Germinal center (tissue), 1 donor: ENCODE measurements at places on chromosomes 6 and 20.

- DNase-seq: no peak
These were observed 187.7 kb downstream of the TRIM27 start for GRCh38 chr6:28736121-28736520.

GRCh38 chr6:121896363-121896762 is 460.9 kb downstream of the GJA1 start:
- no peak for DNase-seq

DNA sequence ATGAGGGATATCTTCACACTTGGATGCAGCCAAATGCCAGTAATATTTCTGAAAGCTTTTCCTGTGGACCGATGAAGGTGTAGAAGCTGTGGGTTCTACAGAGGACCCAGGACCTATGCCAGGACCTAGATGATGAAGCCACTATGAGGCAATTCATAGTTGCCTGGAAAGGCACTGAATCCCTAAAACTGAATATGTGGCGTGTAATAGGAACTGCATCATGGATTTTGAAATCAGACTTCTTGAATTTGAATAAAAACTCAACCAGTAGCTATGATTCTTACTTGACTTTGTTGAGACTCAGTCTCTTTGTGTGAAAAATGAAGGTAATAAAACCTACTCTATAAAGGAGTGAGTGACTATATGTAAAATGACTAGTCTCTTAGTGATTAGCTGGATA is 89.9 kb upstream of the SGK1 start:
- DNase-seq: no peak

GRCh38 chr6:82066991-82067411 is 180.5 kb downstream of the IBTK start:
- no peak for DNase-seq

DNA sequence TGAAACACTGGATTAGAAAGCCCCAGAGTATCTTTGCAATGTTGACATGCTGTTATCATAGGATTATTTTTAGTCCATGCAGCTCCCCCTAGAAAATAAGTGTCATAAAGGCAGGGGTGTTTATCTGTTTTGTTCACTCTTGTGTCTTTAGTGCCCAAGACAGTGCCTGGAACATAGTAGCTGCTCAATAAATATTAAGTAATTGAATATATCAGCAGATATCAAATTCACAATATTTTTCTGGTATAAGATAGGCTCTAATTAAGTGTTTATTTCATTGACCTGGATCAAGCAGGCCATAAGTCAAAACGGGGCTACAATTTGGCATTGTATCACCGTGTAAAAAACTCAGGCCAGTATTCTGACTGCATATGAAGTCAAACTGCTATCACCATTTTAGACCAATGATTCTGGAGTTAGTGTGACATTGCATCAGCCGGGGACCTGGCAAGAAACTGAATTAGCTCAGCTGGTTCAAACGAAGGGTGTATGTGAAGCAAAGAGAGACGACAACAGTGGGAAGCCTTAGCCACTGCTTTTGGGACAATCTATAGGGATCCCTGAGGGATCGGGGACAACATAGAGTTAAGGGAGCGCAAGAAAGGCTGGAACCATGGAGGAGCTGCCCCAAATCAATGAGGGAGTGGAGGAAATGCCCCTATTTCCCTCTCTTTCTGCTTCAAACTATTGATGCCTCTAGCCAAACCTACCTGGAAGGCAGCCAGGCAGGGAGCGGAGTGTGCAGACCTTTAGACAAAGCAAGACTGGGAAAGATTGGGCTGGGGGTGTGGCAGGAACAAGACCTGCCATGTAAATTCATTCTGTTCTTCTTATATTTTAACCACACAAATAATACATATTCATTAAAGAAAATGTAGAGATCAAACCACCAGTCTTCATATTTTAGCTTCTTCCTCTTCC is 112.2 kb downstream of the PLEKHG1 start:
- no peak for DNase-seq

- no peak for DNase-seq
These were observed 67.7 kb downstream of the KIF6 start for GRCh38 chr6:39657355-39658135.

DNA sequence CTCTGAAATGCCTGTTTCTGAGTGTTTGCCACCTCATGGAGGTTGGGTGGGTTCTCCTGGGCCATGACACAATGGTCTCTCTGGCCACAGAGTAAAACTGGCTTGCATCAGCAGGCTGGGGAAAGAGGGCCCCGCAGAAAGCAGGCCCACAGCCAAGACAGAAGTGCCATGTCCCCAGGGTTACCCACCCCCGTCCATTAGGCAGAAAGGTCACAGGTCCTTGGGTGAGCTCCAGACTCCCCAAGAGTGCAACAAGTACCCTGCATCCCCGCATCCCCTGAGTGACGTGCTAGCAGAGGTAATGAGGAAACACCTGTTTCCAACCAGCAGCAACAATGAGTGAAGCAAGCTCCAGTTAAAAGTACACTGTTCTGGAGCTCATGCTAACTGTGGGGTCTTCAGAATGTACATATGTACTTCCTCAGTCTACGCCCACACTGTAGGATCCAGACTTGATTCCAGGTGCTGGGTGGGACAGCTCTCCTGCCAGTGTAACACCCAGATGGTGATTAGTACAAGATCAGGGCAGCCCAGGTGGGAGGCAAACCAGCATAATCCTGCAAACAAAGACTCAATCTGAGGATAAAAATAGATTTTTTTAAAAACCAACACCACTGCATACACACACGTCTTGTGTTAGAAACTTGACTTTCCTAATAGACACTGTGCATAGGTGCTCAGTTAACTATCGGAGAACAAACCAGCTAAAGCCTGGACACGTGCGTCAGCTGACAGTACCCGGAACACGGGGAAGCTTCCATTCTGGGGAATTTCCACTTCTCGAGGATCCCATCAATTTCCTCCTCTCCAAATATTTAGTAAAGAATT is 31.5 kb downstream of the RRBP1 start:
- no peak for DNase-seq

DNA sequence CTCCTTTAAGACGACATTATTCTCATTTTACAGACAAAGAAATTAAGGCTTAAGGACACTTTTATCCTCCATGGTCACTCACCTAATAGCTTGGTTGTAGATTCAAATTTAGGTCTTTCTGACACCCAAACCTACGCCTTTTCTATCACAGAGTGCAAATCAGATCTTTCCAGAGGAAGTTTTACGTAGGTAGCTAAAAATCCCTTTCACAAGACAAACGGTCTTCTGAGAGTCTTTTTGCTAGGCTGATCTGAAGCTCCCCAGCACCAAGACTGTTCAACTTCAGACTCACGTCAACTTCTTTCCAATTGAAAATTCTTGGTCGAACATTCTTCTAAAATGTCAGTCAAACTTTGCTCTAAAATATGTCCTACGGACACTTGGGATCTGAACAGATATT is 46.5 kb downstream of the BLOC1S5 start:
- no peak for DNase-seq

- peak; percentile 57 for DNase-seq
These were observed 100.8 kb downstream of the FAM217A start for GRCh38 chr6:3977875-3978711.

DNA sequence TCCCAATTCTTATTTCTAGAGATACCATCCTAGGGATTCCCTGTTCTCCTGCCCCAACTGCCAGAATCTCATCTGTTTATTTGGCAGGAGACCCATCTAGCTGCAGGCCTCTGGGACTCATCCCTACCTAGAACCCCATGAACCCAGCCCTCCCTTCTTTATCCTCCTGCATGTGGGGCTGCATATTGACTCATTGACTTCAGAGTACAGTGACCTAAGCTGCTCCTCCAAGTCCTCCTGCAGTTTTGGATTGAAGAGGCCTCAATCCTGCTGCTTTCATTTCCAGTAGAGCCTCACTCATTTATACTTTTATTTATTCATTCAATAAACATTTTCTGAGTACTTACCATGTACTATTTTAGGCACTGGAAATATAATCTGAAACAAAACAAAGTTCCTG is 11.6 kb downstream of the TMEM200A start:
- no peak for DNase-seq

DNA sequence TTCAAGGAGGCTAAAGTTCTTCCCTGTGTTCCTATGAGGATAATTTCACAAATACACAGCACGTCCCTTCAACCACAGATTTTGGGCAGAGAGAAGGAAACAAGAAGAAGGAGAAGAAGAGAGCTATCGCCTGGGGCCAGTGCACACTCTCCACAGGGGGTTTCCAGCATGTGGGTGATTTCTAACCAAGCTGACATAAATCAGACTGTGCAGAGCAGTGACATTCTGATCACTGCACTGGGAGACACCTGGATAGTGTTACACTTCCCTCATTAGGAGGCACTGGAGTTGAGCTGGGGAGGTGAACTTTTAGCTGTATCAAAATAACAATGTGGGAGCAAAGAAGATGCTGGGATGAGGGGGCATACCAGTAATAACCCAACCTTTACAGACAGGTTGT is 71.8 kb upstream of the CENPW start:
- DNase-seq: no peak

DNA sequence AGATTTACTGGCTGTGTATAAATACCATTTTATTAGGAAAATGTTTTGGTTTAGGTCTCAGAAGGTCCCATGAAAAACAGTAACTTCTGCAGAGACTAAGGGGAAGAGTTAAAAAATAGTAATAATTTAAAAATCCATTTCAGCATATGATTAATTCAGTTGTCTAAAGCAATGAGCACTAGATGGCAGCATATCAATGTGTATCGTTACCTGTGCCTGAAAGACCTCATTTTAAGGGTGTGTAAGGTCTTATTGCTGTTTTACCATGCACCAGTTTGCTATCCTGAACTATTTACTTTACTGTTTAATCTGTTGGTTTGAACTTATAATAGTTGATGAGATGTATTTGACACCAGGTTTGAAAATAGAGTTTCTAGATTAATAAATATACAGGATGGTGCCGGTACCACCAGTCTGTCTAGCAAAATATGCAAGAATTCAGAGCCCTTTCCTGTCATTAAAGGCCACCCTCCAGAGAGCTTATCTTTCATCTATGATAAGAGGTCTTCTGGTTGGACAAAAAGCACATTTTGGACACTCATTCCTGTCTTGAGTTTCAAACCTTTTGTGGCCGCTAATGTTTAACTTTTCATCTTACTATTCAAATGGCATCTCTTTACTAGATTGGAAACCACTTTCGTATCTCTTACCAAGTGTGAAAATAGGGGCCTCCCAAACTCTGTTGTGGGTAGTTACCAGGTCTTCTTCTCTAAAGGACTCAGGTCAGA is 8.9 kb upstream of the AHI1 start:
- DNase-seq: peak; percentile 27

DNA sequence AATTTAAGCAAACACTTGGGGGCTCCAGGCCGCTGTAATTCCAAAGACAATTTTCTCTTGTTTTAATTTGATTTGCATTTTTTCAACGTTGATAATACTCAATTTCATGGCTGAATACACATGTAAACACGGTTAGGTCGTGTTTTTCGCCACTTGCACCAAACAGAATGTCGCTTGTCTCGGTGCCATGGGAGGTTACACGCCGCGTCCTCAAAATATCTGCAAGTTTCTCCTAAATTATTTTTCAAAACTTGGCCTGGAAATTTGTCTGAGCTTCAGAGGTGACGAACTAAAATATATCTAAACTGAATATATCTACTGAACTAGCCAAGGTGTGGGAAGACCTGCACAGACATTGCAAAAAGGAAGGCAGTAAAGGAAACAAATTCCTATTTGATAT is 15.0 kb downstream of the FOXA2 start:
- DNase-seq: no peak

DNA sequence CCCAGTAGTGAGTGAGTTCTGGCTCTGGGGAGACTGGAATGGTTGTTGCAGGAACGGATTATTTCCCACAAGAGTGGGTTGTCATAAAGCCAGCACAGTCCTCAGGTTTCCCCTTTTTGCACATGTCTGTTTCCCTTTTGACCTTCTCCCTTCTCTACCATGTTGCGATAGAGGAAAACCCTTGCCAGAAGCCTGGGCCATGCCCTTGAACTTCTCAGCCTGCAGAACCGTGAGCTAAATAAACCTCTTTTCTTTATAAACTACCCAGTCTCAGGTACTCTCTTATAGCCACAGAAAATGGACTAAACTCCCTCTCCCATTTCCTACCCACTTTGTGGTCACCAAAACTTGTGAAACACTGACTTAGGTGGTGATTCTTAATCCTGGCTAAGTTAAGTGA is 7.2 kb upstream of the PPP1R16B start:
- DNase-seq: no peak

DNA sequence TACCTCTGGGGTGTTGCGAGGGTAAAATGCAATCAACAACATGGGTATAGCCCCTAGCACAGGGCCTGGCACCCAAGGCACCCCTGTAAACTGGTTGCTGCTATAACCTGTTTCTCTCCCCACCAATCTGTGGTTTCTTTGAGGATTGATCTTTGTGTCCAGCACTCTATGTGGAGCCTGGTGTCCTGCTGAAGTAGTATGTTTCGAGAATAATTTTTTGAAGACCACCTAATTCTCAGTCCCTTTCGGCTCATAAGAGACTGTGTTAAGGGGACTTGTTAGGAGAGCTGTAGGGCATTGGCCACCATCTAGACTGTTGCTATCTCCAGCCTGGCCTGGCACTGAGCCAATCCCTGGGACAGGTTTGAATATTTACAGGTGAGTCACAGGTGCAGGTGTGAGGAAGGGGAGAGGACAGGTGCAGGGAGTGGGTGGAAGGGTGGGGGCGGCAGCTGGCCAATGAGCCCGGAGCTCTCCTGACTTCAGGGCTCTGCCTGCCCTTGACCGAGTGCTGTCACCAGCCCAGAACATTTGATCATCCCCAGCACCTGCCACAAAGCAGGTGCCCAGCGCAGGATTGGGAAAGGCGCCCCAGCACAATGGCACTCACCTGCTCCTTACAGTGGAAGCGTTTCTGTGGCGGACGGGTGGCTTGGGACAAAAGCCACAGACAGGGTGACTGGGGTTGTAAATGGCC is 8.1 kb upstream of the C20orf144 start:
- no peak for DNase-seq

GRCh38 chr6:107266563-107266962 is 151.2 kb upstream of the BEND3 start:
- DNase-seq: peak; percentile 5

GRCh38 chr20:58629215-58629580 is 21.9 kb upstream of the STX16 start:
- no peak for DNase-seq

DNA sequence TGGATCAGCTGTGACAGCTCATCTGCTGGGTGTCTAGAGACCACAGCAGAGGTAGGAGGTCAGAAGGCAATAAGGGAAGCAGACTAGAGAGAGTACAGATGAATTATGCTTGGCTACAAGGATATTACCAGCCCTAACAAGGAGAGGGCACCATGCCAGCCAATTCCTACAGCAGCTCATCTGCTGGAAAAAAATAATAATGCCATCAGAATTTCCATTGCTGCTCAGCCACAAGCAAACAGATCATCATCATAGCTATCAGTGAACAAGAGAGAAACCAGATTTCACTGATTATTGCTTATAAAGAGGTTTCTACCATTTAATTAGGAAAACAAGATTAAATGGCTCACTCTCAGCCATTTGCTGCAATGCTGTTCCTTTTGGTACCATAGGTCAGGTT is 66.5 kb downstream of the PSMG4 start:
- DNase-seq: no peak
